Activated CD4-positive, alpha-beta T cell treated with anti-CD3 and anti-CD28 coated beads for 24 hours (primary cell): ENCODE measurements at places on chromosomes 6 and 20.

- DNase-seq: no peak
Measured at GRCh38 chr20:57437267-57437666, 46.1 kb downstream of the RBM38 start.

DNA sequence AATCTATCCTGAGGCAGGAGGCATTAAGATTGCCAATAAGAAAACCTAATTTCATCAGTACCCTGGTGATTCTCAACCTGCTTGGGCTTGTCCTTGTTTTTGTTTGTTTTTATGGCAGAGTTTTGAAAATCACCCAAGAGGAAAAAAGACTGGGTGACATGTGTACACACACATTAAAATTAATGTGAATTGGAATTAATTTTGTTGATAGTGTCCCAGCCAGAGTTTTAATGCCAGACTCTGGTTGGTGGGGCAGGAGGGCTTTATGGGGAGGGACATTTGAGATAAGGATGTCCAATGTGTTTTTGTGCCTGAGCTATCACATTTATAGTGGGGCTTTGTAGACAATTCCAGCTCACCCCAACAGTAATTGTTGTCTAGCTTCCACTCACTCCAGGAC lies 184.6 kb downstream of the ID4 start:
- DNase-seq: no peak

DNA sequence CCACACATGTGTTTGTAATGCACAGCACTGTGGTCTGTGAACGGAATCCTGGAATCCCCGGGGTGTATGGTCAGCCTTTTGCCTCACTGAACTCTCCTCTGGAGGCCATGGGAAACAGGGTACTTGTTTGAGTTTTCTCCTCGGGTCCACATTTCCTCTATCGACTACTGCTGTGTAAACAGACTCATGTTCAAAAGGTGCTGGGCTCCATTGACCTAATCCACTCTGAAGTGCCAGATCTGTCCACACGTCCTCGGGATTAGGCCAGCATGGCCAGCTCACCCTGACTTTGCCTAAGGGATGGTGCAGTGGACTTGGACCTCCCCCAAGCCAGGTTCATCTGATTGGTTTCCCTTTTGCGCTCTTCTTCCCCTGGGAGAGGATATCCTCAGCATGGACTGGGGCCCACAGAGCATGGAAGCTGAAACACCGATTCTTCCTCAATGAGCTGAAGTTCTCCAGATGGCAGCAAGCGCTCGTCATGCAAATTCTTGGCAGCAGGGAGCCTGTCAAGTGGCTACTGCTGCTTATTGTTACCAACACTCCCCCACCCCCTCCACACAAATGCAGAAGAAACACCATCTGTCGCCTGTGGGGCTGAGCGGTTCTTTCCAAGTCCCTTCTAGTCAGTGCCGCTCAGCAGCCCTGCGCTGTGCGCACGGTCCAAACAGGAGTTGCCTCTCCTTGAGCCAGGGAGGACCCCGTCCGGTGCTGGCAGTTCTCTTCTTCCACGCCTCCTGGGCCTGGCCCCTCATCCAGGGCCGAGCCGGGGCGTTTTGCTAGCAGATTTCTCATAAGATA lies 292.6 kb upstream of the MARCKS start:
- DNase-seq: no peak

- DNase-seq: no peak
Measured at GRCh38 chr20:38159957-38160756, 4.9 kb downstream of the TGM2 start.

DNA sequence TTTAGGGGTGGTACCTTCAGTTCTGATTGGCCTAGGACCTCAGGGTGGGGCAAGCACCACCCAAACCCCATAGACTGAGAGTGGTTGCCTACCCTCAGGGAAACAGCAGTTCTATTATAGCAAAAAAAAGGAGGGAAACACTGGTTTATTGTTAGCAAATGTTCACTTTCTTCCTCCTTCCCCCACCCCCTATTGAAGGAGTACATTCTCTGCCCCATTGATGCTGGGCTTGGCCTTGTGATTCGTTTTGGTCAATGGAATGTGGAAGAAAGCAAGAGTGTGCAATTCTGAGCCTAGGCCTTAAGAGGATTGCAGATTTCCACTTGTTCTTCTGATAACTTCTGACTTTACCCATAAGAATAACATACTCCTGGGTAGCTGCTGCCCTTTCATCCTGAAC lies 255.8 kb downstream of the NFATC2 start:
- no peak for DNase-seq

GRCh38 chr6:11727998-11728961 lies 50.3 kb downstream of the ADTRP start:
- DNase-seq: no peak

GRCh38 chr6:5665173-5665572 lies 341.6 kb downstream of the NRN1 start:
- DNase-seq: no peak

- no peak for DNase-seq
Measured at GRCh38 chr6:136923116-136923953, 1.2 kb downstream of the SLC35D3 start.

DNA sequence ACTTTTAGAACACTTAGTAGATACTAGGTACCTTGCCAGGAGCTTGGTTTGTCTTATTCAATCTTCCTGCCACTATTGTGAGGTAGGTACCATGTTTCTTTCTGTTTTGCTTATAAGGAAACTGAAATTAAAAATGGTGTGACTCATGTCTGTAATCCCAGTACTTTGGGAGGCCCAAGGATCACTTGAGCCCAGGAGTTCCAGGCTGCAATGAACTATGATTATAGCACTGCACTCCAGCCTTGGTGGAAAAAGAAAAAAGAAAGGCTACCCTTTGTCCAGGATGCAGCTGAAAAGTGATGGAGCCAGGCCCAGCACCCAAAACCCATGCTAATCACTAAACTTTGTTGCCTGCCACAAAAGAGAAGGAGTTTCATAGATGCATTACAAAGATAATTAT lies 34.1 kb upstream of the LAMA4 start:
- no peak for DNase-seq

DNA sequence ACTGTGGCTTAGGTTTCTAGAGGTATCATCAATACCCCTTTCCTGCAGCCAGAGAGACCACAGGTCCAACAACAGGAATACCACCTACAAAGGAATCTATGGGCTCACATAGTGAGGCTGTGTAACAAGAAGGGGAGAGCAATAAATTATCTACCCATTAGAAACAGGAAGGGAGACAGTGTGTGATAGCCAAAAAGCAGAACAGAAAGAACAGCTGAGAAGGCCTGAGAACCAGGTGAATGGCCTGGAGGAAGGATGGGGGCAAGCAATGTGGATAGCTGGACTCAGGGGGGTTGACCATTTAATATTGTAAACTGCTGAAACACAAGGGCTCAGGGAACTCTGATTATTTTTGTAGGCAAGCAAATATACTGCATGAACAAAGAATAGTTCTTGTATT lies 628.2 kb downstream of the COL12A1 start:
- no peak for DNase-seq

GRCh38 chr20:5667705-5668528 lies 82.3 kb upstream of the SHLD1 start:
- DNase-seq: no peak

GRCh38 chr20:62469352-62469751 lies 6.4 kb downstream of the GATA5 start:
- DNase-seq: no peak

DNA sequence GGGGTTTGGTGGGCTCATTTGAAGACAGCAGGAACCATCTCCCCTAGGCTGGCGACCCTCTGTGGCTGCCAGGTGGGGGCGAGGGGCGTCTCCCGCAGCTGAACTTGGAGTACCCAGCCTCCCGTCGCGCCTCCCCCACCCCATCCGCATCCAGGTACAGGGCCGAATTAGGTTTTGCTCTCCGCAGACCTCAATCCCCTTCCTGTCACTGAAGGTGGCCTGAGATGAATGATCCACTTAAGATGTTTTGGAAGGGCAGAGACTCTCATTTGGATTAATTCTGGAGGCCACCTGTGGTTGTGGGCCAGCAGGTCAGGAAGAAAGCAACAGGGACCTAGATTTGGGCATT lies 493 bp downstream of the CD83 start:
- DNase-seq: no peak

GRCh38 chr20:19926591-19926990 lies 90.6 kb upstream of the NAA20 start:
- DNase-seq: no peak

GRCh38 chr20:671252-672030 lies 4.2 kb downstream of the SCRT2 start:
- no peak for DNase-seq

DNA sequence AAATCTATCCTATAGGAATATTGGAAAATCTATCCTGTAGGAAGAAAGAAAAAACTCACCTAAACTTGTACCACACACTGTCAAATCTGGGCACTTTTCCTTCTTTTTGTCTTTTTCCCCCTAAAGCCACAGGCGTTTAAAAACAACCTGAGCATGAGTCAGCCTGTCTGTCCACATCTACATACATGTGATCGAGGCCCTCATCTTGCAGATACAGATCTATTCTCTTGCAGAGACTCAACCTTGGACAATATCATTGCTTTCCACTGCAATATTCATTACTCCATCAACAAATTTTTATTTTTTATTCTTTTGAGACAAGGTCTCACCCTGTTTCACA lies 95.9 kb upstream of the IYD start:
- no peak for DNase-seq

DNA sequence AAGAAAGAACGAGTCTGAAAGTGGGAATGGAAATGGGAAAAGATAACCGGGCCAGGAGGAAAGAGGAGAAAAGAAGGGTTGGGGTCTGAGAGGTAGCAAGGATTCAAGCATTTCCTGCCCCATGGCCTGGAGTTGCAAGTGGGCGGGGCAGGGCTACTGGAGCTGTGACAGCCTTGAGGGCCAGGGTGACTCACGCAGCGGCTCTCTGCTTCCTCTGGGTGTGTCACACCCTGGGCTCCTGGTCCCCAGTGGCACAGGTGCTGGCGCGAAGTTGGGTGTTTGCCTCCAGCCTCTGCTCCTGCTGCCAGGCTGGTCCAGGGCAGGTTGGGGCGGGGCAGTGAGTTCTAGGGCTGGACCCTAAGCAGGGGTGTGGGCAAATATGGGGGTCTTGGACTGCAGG lies 3.3 kb upstream of the ULBP3 start:
- DNase-seq: no peak

- DNase-seq: no peak
Measured at GRCh38 chr6:139903411-139904157, 529.1 kb upstream of the CITED2 start.

- DNase-seq: no peak
Measured at GRCh38 chr6:37643851-37644672, 53.6 kb downstream of the MDGA1 start.

DNA sequence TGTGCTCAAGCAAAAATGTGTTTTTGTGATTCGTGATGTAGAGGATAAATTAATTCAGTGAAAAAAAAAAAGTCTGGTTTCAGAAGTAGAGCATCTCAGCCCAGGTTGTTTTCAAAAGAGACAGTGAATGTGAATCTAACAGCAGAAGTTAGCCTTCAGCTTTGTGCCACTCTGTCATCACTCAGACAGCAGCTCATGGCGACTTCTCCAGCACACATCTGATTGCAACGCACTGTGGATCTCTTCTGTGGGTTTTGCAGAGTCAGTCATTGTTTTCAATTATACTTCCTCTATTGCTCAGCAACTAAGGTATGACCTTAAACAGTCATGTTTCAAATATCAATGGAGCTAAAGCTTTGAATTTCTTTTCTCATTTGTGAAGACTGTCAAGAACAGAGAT lies 335.5 kb upstream of the POU3F2 start:
- no peak for DNase-seq

DNA sequence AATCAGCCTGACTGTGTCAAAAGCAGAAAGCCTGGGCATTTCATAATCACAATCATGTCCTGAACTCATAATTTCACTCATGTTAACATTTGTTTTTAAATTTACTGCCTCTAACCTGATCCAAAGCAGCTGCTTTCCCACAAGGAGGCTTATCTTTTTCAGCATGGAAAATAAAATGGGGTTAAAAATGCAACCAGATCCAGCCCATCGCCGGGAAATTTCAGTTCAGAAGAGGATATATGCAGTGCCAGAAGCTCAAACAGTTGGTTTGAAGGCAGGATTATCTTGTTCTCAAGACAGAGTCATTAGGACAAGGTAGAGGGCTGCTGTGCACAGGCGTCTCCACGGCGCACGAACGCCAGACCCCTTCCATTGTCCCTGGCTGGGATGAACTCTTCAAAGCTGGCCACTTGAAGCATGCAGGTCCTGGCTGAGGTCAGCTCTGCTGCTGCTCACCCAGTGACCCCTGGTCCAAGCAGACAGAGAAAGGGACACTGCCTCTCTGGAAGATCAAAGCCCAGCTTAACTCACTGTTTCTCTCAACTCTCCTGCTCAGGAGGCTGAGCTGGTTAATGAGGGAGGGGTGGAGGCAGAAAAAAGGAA lies 191.1 kb upstream of the HEY2 start:
- DNase-seq: no peak

DNA sequence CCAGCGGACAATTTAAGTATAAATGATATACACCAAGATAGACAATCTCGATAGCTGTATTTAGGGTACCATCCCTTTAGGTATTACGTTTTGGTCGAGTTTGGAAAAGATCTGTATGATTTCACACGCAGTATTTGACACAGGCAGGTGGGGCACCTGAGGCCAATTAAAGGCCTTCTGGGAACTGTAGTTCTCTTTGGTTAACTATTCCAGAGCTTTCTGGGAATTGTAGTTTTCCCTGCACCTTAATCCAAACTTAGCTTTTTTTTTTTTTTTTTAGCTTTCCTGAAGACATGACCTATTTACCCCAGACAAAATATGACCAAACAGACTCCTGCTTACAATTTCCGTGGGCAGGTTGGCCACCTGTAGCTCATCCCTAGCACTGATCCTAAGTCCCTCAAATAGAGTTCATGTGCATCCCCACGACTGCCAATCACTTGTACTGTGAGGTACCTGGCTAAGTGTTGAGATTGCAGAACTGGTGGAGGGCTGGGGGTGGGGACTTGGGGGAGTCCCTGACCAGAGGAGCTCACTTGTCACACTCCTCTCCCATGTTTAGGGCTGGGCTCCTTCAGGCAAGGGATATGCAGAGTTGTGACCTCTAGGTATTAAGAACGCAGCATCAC lies 999 bp upstream of the EHMT2 start:
- DNase-seq: no peak

GRCh38 chr20:1702328-1702727 lies 44.7 kb upstream of the SIRPG start:
- no peak for DNase-seq

DNA sequence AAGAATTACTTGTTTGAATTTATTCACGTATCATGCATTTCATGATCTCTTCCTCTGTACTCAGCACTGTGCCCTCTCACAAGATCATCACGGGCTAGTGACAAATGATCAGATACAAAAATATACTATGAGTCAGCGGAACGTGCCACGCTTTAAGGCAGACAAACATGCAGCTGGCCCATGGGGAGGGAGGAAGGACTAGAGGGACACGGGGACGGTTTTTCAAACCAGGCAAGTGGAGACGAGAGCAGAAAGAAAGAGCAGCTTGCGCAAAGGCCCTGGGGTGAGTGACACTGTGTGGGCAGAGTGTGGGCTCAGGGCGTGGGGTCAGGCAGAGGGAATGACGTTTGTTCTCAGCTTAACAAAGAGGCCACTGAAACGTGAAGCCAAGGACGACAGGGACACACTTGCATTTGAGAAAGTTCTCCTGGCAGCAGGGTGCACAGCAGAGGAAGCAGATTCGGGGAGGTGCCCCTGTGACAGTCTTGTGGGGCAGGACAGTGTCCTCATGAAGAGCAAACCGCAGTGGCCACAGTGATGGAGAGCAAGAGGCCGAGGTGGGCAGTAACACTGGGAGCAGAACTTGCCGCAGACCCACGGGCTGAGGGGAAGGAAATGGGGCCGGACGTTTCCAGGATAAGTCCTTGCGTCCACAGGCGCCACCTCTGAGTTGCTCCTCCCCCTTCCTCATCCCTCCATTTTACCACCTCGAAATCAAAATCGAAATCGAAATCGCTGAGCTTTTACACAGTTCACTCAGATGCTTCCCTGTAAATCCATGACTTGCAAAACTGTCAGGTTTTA lies 6.9 kb upstream of the RPS6KA2 start:
- no peak for DNase-seq
